ENCODE measurements at places on chromosomes 12 and 14.

GRCh38 chr14:73995977-73996378 lies 23.1 kb downstream of the ENTPD5 start:
- no peak for DNase-seq

GRCh38 chr12:9319044-9319841 lies 111.0 kb upstream of the PZP start:
- DNase-seq, result no peak

DNA sequence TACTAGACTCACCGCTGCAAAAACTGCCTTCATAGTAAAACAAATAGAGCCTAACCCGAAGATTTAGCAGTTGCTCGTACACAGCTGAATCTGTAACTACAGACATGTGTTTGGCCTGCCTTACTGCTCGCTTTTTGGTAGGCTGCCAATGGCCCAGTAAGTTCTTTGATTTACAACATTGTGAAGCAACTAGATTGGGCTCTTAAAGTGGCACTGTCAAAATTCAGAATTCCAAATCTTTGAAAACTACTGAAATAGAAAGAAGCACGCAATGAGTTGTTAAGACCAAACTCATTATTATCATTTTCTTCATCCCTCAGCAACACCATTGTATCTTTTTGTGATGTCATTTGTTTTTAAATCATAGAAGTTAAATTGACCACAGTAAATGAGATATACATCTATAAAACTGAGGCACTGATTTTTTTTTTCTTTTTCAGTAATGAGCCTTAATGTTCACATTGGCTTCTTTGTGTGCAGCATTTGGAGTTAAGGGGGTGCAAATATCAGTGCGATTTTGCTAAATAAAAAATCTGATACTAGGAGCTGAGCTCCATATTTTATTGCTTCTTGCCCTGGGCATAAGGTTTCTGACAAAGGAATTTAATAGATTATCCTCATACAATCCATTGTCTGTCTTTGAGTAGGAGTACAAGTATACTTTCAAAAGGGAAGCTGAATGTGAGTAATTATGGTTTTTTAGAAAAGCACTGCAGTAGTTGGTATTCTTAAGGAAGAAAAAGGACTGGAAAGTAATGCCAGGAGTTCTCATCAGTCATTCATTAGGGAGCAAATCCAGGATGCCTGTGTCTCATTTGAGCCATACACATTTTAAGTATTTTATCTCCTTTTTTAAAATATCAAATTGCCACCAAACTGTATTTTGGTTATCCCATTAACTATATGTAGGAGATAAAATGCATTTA lies 138.5 kb downstream of the KICS2 start:
- DNase-seq, result no peak

DNA sequence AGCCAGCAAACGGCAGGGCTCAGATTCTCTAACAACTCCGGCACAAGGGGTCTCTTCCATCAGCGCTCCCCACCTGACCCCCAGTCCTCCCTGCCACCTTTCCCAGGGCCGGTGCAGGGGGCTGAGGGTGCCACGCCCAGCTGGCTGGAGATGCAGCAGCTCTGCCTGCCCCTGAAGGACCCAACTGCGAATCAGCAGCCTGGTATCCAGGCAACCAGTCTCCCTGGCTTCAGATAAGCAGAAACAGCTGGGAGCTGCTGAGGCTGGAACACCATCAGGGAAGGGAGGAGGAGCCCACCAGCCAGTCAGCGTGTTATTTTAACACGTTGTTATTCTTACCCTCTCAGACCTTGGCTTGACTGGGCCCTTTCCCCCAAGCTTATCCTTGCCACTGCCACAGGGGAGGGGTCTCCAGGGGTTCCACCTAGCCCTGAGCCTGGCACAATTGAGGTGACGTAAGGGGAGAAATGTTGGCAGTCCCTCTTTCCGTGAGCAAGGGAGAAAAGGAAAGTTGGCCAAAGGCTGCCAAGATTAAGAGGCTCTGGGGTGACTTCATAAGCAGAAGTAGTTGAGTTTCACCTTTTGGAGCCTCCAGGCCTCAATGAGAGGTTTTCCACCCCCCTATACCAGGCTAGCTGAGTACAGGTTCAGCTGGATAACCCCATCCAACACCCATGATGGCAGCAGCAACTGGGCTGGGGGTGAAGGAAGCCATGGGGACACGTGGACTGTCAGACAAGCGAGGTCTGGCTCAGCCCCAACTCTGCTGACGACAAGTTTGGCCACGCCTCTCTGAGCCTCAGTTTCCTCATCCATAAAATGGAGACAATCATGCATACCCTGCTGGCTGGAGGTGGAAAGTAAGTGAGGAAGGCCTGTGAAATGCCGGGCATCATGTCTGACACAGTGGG lies 91.1 kb downstream of the IRF2BPL start:
- DNase-seq, result no peak

GRCh38 chr12:278046-278445 lies 15.4 kb upstream of the SLC6A13 start:
- DNase-seq, result no peak

- DNase-seq, result no peak
Measured at GRCh38 chr14:92037989-92038388, 1.9 kb downstream of the TRIP11 start.

- no peak for DNase-seq
Measured at GRCh38 chr14:22505697-22506377, 83.2 kb downstream of the DAD1 start.

- DNase-seq, result no peak
Measured at GRCh38 chr12:106583242-106584103, 669 bp downstream of the RFX4 start.

- DNase-seq, result no peak
Measured at GRCh38 chr14:44640416-44640815, 133.3 kb upstream of the FSCB start.
